ENCODE measurements at places on chromosomes 7 and 10. TPM values are rescaled to one million over a fixed set of nuclear protein-coding genes. Genes with fewer than 3 reads are reported as not detected.

SPDYE18 gene
- total RNA-seq = not detected

GDF2 gene
- not detected for total RNA-seq

CTBP2 gene
- total RNA-seq = 44.9 TPM

SYNPO2L gene
- total RNA-seq = not detected

ZPBP gene
- not detected for total RNA-seq

SLC26A3 gene
- not detected for total RNA-seq

NKX1-2 gene
- total RNA-seq = not detected

CLDN3 gene
- total RNA-seq = not detected

MACROH2A2 gene
- total RNA-seq = 7.6 TPM

CFAP46 gene
- 0.81 TPM for total RNA-seq
